ENCODE measurements at places on chromosomes 7 and 10.

DNA sequence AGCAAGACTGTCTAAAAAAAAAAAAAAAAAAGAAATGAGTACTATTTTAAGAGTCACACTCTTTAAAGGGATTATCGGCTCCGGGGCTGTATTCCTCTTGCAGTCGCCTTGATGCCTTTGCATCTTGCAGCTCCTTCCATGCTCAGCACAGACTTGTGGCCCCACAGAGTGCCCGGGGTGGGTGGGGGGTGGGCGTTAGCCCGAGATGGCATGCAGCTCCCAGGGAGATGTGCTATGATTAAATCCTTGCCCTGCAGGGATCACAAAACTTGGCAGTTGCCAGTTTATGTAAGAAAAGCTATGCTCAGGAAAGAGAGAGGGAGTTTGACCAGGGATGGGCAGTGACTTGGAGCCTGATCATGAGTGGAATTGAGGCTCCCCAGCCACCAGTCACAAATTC lies 81.9 kb downstream of the CCDC3 start:
- no peak for DNase-seq

DNA sequence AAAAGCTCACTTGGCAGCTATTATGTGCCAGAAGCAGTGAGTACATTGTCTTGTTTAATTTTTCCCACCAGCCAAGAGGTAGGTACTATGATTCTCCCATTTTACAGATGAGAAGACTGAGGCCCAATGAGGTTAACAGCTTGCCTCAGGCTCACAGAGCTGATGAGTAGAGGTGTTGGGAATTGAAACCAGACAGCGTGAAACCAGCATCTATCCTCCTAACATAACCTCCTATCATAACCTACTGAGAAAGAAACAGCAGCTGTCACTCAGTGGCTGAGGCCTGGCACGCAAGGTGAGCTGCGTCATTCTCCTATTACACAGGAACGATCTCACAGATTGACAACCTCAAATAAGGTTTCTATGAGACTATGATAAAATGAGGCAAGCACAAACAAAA lies 6.2 kb downstream of the PYROXD2 start:
- DNase-seq = no peak

DNA sequence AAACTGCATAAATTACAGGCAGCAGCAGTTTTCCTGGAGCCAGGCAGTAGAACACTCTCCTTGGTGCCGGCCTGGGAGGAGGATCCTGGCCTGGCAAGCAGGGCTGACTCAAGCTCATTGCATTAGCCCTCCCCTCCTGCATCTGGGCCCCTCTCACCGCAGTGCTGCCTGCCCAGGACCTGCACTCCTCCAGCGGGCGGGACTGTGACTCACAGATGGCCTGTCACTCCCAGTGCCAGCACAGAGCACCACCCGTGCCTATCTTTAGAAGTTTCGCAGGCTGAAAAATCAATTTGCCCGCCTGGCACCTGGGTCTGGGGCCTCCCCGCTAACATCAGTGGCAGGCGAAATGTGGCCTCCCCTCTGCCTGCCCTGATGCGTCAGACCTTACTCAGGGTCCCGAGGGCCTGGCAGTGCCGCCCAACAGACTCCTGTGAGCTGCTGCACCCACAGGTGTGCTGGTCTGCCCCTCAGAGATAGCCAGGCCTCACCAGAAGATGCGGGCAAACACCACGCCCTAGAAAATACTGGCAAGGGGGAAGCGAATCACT lies 123.8 kb downstream of the KCNMA1 start:
- DNase-seq = peak; percentile 88

GRCh38 chr7:157707983-157708918 lies 371.4 kb downstream of the DNAJB6 start:
- peak; percentile 45 for DNase-seq

DNA sequence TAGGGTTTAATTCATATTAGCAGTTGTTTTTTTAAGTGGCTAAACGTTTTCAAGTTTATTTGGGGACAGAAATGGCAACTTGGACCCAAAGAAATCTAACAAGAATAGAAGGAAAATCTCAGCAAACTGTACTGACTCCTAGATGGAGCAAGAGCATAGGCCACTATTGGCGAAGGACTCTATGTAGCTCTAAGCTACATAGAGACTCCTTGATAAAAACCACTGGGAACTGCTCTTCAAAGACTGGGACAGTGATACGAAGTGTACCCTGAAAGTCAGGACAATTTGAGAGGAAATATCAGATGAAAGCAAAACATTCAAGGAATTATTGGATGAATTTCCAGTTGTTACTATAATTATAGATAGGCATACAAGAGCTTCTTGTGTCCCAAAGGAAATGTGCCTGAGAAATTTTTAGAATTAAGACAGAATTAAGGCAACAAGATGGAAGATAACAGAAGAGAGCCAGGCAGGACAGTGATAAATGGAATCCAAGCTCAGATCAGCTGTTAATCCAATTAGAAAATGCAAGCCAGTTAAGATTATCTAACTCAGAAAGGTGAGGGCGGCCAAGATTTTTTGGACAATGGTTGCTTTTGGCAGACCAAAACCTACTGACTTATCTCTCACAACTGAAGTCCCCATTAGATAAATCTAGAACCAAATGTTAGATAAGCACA lies 103.7 kb upstream of the IFRD1 start:
- DNase-seq = no peak

GRCh38 chr10:80530816-80531215 lies 6.9 kb upstream of the SH2D4B start:
- no peak for DNase-seq

GRCh38 chr7:45133352-45133751 lies 21.9 kb upstream of the TBRG4 start:
- DNase-seq = no peak

DNA sequence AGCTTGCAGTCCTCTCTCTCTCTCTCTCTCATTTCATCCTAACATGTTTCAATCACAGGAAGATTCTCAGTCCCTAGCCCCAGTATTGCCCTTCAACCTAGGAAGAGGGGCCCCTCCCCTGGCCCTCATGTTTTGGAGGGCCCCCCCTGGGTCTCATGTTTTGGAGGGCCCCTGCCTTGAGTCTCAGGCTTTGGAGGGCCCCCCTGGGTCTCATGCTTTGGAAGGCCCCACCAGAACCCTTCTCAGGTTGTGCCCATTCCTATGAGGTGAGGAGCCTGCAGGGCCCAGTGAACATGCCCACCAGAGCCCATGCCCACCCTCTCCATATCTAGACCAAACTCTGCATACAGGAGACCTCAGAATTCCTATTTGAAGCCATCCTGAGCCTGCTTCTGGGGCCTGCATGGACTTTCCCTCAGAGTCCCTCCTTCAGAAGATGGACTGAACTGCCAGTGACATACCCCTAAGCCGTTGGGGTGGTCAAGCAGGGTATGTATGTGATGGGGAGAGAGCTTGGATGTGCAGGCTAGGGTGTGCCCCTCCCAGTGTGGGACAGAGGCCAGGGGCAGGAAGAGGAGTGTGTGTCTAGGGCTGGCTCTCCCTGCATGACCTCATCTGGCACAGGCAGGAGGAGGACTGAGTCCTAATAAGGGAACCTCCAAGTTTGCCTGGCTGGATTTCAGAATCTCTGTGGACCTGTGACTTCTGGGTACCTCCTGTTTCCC lies 8.1 kb upstream of the VDAC2 start:
- DNase-seq = peak; percentile 91

GRCh38 chr10:49296836-49297235 lies 2.1 kb upstream of the C10orf71 start:
- DNase-seq = no peak

GRCh38 chr7:6889252-6889812 lies 63.3 kb upstream of the CCZ1B start:
- no peak for DNase-seq

DNA sequence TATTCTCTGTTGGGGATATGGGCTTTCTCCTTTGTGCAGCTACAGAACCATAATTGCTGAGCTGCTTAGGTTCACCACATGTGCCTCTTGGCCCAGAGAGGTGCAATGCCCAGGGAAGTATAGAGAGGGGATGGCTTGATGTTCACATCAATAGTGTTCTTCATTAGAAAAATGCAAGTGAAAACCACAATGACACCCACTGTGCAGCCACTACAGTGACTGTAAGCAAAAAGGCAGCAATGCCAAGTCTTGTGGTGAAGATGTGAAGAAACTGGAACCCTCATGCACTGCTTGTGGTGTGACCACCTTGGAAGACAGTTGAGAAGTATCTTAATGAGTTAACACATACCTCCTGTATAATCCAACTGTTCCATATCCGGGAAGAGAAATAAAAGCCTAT lies 318.9 kb upstream of the ZMIZ1 start:
- no peak for DNase-seq

DNA sequence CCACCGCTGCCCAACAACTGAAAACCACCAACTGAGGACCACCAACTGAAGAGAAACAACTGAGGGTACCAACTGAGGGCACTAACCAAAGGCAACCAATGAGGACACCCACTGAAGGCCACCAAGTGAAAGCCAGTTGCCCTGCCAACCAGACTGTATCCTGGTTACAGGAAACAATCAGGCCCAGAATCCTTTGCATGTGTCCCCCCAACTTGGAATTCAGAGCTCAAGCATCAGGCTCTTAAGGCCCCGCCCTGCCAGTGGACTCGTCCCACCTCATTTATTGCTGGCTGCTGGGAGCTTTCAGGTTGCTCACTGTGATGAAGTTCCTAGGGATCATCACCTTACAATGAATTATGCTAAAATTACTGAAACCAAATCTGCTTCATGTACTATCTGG lies 76.6 kb upstream of the ABI1 start:
- DNase-seq = no peak

GRCh38 chr7:141463986-141464385 lies 87.2 kb upstream of the AGK start:
- no peak for DNase-seq

DNA sequence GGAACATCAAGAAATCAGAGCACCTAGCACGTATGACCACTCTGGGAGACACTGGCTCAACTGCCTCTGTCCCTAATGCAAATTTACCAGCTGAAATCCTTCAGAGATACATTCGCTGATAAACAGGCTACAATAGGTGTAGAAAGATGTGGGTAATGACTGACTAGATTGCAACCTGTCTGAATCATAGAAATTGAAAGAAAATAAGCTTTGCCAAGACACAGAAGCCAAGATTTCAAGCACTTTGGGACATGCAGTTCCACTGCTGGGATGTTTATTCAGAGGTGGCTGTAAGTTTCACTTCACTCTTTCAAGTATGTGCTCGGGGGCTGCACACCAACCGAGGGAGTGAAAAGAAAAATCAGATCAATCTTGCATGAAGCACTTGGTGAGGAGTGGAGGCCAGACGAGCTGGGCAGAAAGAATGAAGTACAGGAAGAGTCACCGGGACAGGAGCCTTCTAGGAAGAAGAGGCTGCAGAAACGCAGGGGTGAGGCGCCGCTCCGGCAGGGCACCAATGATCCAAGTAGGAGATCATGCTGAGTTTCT lies 276.7 kb downstream of the PARD3 start:
- DNase-seq = no peak

DNA sequence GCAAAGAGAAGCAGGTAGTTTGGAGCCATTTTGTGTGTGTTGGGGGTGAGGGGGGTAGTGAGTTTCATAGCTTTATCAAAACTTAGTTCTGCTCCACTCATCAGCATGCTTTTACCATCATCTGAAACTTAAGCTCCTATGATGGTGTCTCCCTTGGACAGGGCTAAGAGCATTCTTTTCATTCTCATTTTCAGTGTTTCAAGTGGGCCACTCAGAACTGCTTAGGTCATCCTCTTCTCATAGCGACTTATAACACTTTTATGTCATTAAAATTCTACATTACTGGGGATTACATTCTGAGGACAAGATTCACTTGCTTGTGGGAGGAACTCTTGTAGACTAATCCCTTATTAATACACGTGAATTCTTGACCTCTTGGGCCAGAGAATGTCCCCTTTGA lies 649.4 kb downstream of the SUGCT start:
- DNase-seq = no peak

DNA sequence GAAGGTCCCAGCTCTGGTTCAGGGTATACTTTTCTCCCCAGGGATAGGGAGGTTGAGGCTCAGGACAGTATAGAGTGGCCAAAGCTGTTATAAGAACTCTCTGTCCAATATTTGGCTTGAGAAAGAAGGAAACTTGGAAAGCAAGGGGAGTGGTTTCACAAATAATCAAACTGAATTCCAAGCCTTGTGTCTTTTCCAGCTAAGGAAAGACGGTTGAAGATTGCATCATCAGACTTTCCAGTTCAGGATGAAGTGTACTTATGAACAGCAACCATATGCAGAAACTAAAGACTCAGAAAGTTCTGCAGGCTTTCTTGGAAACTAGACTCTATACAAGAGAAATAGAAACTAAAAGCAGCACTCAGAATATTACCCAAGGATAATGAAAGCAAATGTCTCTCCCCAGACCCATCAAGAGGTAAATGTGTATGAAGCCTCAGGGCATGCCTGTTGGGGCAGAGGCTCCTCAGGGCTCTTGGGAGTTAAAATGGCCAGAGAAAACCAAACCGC lies 46.4 kb downstream of the RAMP3 start:
- DNase-seq = no peak

- no peak for DNase-seq
Observed at GRCh38 chr7:24503506-24503905, 69.7 kb upstream of the PALS2 start.

GRCh38 chr7:84490661-84491060 lies 296.1 kb upstream of the SEMA3A start:
- DNase-seq = no peak

- peak; percentile 53 for DNase-seq
Observed at GRCh38 chr10:131930586-131931330, 29.9 kb downstream of the PPP2R2D start.

DNA sequence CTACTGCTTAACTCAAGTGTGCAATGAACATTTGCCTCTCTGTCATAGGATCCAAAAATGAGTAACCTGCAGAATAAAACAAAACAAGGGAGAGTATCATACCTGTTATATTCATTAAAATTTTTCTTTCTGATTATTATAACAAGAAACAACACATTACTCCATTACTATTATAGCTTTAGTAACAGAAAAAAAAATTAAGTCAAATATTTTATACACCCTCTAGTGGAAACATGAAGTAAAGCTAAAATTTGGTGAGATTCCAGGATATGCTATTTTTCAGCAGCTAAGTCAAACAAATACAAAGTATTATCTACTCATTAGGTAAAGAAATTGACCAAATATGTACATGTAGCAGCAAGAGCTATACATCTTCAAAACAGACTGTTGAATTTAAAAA lies 56.3 kb downstream of the PDZD8 start:
- no peak for DNase-seq

Measured in sigmoid colon (tissue), 7 donors.